SHP77 (cell line): ENCODE measurements at places on chromosomes 5 and 9.

- no peak for DNase-seq
These were observed 502.9 kb downstream of the RASEF start for GRCh38 chr9:82560036-82560435.

GRCh38 chr9:76333964-76334363 lies 60.3 kb downstream of the RFK start:
- no peak for DNase-seq

- DNase-seq, result no peak
These were observed 21.8 kb downstream of the MEF2C start for GRCh38 chr5:88861231-88861630.

GRCh38 chr9:117744856-117745389 lies 40.7 kb downstream of the TLR4 start:
- no peak for DNase-seq

DNA sequence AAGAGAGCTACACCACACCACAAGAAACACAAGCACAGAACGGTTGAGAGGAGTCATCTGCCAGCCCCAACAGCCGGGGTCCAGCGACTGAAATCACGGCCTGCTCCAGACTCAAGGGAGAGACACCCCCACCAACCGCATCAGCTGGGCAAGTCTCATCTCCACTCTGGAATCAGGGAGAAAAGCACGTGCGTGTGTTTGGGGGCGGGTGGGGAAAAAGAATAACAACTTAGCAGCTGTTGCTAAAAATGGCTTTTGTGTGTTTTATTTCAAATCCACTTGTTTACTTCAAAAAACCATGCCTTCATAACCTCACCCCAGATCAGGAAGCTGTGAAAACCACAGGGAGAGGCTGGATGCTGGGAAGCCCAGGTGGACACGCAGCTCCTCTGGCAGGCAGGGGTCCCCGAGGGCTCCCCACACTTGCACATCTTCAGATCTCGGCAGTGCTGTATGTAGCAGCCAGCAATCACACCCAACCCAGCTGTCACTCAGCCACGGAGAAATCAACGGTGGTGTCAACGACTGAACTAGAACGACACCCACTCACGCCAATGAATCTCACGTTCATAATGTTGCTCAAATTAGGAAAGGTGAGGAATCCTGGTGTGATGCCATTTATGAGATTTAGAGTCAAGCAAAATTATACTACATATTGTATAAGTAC lies 19.0 kb downstream of the PNPLA7 start:
- no peak for DNase-seq

DNA sequence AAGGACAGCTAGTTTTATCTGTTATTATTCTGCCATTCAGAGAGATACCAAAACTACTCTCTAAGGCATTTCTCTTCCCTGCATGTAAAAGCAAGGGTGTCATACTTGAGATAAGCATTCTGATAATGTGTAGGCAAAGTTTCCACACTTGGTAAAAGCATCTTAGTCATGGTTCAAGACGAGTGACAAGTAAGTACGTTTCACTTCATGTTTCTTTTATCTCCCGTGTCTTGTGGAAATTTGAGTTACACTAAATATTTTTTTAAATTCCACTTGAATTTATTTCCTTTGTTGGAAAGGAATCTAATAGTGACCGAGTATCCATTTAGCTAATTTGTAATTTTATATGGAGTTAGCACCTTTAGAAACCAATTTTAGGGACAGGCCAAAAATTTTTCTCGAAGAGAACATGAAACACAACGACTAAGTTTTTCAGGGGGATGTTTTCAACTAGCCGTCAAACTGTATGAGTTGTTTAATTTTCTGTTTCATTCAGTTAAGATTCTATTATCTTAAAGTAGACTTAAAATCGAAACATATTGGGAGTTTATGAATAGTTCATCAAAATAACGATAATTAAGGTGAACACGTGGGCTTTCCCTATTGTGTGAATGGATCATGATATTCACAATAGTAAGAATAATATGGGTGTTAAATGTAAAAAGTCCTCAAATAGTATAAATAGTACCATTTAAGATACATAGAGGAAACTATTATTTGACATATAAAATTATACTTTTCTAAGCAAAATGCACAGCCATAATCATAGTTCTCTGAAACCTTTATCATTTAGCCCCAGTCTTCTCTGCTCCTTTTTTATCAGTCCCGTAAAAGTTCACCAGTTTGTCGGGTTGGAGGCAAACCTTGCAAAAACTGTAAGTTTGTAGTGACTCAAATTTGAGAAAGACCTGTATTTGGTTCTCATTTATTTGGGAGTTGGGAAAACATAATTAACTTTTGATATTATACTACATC lies 1.6 kb downstream of the RFESD start:
- no peak for DNase-seq

DNA sequence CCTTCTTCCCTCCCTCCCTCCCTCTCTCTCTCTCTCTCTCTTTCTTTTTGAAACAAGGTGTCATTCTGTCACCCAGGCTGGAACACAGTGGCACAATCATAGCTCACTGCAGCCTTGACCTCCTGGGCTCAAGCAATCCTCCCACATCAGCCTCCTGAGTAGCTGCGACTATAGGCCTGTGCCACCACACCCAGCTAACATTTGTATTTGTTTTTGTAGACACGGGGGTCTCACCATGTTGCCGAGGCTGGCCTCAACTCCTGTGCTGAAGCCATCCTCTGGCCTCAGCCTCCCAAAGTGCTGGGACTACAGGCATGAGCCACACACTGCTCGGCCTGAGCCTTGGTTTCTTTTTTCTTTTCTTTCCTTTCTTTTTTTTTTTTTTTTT lies 45.8 kb downstream of the PLPP7 start:
- DNase-seq, result no peak

- DNase-seq, result no peak
These were observed 133.3 kb downstream of the GCNT1 start for GRCh38 chr9:76592091-76592973.

DNA sequence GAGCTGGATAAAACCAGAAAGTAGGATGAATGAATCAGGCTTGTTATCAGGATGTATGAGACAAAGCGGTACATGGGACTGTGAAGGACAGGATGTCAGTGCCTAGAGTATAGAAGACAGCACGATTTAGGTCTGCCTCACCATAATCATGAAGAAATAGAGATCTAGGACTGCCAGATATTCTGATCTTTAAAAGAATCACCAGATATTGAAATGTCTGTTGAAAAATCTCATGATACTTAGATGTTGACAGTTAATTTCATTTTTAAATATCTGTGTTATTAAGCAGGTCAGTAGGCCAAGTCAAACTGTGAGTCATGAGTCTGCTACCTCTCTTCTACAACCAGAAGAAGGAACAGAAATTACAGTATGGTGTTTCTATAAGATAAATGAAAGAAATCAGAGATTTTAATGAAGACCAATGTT lies 65.0 kb downstream of the ST8SIA4 start:
- no peak for DNase-seq

DNA sequence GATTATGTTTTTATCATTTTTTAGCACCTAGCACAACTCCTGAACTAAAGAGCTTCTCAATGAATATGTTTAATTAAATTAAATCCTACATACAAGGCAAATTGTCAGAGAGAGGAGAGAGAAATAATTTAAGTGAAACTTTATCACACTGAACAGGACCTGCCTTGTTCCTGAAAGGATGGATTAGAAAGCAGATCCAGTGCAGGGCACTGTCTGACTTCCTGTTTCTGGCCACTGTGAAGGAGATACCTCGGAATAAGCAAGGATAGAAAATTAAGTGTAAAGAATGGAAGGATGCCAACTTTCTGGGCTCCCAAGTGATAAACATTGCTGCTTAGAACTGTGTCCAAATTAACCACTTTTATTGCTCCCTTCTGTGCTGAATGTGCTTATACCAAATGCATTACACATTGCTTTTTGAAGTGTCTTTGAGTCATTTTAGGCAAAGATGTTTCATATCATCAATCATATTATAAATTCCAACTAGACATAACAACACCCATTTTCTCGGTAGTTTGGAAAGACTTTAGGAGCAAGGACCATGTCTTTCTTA lies 89.1 kb upstream of the SPDL1 start:
- DNase-seq, result no peak

- no peak for DNase-seq
These were observed 22.5 kb downstream of the ZNF462 start for GRCh38 chr9:106885451-106885850.

DNA sequence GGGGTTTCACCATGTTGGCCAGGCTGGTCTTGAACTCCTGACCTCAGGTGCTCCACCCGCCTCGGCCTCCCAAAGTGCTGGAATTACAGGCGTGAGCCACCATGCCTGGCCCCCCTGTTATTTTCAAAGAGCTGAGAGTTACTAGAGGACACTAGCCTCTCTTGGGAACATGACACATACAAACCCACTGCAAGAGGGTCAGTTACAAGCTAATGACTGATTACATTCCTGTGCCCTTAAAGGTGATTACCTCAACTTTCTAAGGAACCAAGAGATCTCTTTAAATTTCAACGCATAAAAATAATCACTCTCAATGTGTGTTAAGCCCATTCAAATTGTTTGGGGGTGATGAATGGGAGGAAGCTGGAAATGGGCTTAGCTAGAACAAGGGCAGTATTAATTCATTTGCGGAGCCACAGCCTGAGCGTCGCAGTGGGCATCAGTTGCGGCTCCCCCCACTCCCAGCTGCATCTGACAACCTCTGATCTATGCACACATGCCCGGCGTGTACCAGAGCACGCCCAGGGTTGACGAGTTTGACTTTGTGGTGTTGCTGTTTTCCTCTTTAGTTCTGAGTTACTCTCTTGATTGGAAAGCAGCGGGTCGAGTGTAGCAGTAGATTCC lies 146.9 kb downstream of the GOLPH3 start:
- no peak for DNase-seq

- no peak for DNase-seq
These were observed 56.7 kb downstream of the TLE1 start for GRCh38 chr9:81632599-81632998.

GRCh38 chr5:104937598-104937997 lies 1375.0 kb upstream of the NUDT12 start:
- no peak for DNase-seq

DNA sequence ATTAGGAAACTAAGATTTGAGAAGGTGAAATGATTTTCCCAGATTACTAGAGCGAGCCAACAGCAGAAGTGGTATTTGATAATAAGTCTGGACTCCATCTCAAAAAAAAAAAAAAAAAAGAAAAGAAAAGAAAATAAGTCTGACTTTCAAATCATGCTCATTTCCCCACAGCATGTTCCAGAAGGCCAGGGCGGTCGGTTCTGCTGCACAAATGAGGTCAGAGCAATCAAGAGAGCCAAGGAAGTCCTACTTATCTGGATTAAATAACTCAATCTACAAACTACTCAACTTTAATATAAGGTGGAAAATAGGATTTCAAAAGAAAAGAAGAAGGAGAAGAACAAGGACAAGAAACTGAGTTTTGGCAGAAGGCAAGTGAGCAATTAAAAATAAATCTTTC lies 130.4 kb upstream of the RASA1 start:
- DNase-seq, result no peak

GRCh38 chr9:98791608-98792490 lies 4.5 kb downstream of the ANKS6 start:
- no peak for DNase-seq

DNA sequence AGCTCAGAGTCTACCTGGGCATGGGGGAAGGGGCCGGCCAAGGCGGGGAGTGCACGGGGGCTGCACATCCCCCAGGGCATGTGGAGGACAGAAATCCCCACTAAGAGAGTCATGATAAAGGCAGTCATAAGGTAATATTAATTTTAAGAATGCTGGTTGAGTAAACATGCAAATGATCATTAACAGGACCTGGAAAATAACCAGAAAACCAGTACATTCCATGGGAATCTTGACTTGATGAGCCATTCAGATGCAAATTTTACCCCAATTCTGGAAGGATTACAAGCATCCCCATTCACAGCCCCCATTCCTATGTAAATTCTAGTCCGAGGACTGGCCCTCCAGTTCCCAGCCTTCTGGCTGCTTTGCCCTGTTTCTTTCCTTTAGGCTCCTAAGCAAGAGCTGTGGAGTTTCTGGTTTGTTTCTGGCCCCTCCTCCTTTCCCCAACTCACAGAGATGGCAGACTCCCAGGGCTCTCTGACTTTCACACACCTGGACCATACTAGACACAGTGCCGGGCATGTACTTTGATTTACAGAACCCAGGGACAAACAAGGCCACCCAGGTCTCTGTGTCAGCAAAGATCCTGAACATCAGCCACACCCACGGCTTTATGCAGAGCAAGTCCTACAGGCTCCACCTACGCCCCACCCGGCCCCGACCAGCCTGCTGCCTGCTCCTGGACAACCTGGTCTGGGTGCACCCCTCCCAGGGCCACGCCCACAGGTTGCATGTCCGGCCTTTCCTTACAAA lies 62.7 kb downstream of the SEMA4D start:
- DNase-seq, result no peak

- DNase-seq, result no peak
These were observed 5.9 kb downstream of the DPYSL3 start for GRCh38 chr5:147504011-147504410.

DNA sequence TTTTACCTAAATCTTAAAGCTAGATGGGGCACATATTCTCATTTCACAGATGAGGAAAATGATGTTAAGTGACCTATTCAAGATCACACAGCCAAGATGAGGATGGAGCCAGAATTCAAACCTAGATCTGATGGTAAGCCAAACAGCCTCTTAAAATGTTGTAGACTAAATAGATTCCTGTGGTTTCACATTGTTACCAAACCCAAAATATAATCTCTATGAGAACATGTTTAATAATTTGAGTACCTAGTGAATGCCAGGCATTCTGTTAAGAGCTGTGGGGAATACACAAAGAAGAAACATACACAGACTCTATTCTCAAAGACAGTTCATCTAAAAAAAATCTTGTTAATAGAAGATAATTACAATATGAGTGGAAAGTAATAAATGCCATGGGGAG lies 25.2 kb downstream of the HOMER1 start:
- DNase-seq, result no peak

- no peak for DNase-seq
These were observed 7.6 kb downstream of the SEC16A start for GRCh38 chr9:136474974-136475865.

DNA sequence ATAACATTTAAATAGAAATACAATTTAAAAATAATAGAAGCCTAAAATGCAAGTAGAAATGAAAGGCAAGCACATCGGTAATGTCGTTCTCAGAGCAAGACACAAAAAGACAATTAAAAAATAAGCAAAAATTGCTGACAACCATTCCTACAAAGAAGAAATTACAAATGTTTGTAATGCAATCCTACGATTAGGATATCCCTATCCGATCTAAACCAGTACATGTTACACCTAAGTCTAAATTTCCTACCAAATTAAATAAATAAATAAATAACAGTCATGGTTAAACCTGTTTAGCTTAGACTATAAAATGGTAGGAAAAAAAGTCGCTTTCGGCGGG lies 90.0 kb downstream of the ANXA2R start:
- DNase-seq, result no peak

DNA sequence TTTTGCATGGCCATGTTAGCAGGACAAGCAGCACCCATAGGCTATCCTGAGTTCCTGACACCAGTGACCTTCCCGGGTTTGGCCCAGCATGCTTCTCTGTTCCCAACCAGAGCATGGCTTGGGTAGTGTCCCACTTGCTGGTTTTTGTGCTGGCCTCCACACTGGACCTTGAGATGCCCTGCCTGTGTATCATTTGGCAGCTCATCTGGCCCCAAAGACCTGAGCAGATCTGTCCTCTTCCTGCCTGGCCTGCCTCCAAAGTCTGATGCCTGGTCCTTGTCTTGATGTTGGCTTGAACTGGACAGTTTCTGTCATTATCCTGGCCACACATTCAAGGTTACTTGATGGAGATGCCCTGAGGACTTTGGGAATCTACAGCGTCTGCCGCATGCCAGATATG lies 590.7 kb upstream of the KLF4 start:
- no peak for DNase-seq
